ENCODE measurements at places on chromosomes 4 and X.

GRCh38 chrX:139020801-139021200, 309.3 kb upstream of the FGF13 start:
- DNase-seq = peak; percentile 58

GRCh38 chr4:117560329-117560728, 474.0 kb upstream of the NDST3 start:
- no peak for DNase-seq

- peak; percentile 89 for DNase-seq
Measured at GRCh38 chr4:40710484-40711254, 39.1 kb upstream of the NSUN7 start.

GRCh38 chr4:179757641-179758040, 2315.4 kb upstream of the AGA start:
- no peak for DNase-seq

- no peak for DNase-seq
Measured at GRCh38 chr4:148162519-148162918, 279.7 kb downstream of the NR3C2 start.

DNA sequence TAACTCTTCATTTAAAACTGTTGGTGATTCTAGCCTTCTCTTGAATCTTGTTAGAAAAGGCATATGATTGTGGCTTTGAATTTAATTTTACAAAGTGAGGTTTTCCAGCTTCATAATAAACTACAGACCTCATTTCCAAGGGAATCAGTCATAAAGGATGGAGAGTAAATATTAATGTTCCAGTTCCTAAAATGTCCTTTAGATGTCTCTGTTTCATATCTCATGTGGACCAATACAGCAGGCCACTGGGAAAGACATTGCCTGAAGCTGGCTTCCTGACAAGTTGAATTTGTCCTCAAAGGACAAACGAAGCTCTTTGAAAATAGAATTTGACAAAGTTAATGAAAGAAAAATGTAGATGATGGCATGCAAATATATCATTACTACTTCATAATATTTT, 125.4 kb downstream of the ZNF330 start:
- peak; percentile 15 for DNase-seq

DNA sequence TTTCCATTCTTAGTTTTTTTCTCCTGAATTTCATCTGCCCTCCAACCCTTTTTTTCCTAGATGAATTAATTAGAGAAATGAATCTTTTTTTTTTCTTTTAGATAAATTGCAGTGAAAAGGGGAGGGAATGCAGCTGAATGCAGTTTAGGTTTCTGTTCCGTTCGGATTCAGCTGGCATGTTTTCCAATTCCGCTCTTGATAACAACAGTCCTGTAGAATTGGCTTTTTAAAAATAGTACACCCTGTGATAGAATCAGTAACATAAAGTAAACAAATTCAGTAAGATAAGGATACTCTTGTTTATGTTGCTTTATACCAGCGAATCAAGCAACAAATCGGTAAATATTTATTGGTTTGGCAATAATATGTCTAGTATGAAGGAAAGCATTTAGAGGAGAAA, 103.5 kb downstream of the UNC5C start:
- DNase-seq = no peak

DNA sequence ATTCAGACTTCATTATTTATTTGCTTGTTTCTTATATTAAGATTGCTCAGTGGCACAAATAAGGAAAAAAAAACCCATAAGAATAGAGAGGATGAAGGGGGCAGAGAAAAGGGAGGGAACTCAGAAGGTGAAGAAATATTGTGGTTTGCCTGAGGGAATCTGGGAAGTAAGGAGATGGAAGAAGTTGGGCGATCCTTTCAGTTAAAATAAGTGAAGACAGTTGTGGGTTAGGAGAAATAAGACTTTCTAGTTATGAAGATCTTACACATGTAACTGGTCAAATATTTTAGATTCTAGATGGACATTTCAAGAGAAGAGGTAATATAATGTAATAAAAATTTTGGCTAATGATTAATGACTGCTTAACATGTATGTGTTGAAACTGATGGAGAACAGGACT, 138.7 kb upstream of the LIMCH1 start:
- DNase-seq = no peak

DNA sequence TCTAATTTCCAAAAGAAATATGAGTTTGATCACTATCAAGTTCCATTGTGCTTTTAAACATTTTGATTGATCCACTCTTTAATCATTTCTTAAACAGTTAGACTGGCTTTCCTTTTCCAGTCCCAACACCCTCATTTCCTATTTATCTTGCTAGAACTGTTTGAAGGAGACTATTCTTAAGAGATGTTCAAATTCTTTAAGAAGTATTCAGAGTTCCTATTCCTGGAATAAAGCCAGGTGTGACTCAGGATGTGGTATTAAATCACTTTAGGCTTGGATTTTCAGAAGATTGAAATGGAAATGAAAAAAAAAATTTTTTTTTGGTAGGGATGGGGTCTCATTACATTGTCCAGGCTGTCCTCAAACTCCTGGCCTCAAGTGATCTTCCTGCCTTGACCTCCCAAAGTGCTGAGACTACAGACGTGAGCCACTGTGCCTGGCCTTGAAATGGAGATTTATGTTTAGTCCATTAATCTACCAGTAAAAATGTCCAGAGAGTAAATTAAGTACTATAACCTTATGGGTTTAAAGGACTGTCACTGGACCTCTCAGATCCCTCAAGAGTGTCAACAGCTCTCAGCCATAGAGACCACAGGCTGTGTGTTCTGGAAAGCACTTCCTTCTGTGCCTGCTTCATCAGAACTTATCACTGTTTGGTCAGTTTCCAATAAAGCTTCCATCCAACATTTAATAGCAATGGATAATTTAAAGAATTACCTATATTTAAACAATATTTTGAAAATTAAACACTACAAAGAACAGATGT, 90.7 kb downstream of the CDS1 start:
- no peak for DNase-seq

DNA sequence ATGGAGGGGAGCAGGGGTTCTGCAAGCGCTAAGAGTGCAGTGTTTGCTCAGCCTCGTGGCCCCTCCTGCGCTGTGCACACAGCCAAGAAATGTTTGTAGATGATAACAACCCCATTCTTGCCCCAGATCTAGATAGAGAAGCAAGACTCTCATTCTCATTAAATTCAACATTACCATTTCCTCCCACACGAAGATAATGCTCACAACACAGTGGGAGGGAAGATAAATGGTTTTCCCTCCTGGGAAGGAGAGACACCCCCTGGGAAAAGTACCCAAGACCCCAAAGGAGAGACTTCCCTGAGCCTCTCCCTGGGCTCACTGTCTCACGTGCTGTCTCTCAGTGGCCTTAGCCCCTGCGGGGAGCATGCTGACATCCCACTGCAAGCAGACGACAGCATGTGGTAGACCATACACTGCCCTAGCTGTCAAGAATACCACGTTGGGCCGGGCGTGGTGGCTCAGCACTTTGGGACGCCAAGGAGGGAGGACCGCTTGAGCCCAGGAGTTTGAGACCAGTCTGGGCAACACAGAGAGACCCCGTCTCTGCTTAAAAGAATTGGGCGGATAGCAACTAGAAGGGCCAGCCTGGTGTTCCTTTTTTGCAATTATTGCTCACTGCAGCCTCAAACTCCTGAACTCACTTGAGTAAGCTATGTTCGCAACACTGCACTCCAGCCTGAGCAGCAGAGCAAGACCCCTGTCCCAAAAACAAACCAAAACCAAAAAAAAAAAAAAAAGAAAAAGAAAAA, 34.9 kb upstream of the IQSEC2 start:
- no peak for DNase-seq

- DNase-seq = no peak
Measured at GRCh38 chr4:145760176-145760575, 80.2 kb downstream of the C4orf51 start.

DNA sequence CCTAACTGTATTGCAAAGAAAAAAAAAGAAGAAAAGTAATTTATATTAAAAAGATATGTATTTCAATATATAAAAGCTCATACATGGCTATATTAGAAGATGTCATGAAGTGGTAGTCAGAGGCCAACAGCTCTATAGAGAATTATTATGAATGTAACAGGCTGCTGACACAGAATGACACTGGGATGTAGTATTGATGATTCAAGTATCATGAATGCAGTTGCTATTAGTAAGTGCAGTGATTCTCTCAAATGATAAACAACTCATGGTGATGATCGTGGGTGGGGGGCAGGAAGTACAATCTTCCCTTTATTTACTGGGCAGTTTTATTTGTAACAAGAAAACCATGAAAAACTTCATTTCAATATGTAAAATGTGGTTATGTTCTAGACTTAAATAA, 124.6 kb downstream of the COL4A6 start:
- no peak for DNase-seq

- no peak for DNase-seq
Measured at GRCh38 chr4:4709736-4710135, 149.7 kb upstream of the MSX1 start.

- no peak for DNase-seq
Measured at GRCh38 chr4:162075726-162076125, 88.1 kb downstream of the FSTL5 start.

- no peak for DNase-seq
Measured at GRCh38 chr4:165947019-165947418, 74.0 kb downstream of the TLL1 start.
